ENCODE measurements at places on chromosomes 3 and 15.

GRCh38 chr3:179666030-179666429, 13.2 kb downstream of the USP13 start:
- no peak for DNase-seq

GRCh38 chr3:161987933-161988332, 491.3 kb downstream of the OTOL1 start:
- no peak for DNase-seq

- no peak for DNase-seq
These were observed 61.8 kb downstream of the CFAP20DC start for GRCh38 chr3:58988041-58988440.

- DNase-seq, result no peak
These were observed 13.3 kb downstream of the CPNE9 start for GRCh38 chr3:9716801-9717555.

DNA sequence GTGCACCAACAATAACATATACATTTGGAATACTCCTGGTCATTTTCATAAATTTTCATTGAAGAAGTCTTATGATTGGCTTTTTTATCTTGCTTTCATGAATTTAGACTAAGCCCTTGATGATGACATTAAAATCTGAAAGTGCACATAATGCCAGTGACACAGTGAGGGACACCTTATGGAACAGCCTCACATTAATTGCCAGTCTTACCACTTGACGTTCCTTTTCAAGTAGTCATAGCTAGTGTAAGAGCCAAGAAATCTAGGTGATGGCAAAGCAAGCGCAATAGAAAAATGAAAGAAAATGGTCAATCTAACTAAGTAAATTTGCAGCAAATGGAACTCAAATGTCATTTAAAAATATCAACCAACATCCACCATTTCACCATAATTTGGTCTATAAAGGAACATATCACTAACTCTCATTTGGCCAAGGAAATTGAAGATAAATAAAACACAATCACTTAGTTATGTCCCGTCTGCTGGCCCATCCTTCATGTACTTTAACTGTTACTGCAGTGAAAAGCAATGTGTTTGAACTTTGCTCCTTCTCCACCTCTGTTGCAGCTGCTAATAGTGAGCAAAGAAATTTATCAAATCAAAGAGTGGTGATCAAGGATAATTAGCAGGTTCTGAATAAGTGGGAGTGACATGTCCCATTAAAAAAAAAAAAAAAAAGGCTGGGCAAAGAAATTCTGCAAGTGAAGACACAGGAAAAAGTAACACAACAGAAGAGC, 110.0 kb downstream of the TJP1 start:
- DNase-seq, result no peak

DNA sequence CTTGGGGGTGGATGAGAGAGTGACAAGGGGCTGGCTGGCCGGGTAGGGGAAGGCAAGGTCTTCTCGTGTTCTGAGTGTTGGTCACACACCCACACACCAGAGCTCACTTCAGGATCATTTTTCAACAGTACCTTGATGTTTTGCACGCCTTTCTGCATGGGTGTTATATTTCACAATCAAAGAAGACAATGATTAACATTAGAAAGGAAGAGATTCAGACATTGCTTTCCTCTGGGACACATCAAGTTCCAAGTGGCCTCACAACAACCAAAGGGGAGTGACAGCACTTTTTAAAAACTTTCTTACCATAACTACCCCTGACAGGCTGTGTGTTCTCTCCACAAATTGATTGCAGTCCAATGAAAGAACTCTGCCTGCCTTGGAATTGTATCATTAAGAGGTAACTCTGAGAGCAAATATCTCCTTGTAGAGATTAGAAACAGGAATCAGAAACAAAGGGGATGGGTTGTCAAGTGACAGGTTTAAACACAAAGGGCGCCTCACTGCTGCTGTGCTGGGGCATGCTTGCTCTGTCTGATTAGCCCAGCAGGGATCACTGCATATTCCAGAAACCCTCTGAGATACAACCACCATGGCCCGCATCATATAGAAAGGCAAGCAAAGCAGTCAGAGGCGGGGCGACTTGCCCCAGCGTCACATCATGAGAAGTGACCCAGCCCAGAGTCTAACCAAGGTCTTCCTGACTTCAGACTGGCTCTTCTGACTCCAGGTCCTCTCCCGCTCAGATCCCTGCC, 230.8 kb downstream of the FEZF2 start:
- no peak for DNase-seq

GRCh38 chr3:52521881-52522650, 11.6 kb downstream of the NT5DC2 start:
- DNase-seq, result no peak

DNA sequence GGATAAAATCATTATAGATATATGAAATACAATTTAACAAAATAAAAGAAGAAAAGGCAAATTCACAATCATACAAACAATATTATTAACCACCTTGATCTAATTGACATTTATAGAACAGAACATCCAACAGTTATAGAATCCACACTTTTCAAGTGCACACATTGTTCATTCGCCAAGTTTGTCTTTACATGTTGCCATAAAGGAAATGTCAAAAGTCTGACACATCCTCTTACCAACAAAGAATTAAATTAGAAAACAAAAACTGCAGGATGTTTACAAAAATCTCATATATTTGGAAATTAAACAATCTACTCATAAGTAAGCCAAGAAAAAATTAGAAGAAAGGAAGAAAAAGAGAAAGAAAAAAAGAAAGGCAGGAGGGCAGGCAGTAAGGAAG, 909.2 kb upstream of the EPHA6 start:
- no peak for DNase-seq

DNA sequence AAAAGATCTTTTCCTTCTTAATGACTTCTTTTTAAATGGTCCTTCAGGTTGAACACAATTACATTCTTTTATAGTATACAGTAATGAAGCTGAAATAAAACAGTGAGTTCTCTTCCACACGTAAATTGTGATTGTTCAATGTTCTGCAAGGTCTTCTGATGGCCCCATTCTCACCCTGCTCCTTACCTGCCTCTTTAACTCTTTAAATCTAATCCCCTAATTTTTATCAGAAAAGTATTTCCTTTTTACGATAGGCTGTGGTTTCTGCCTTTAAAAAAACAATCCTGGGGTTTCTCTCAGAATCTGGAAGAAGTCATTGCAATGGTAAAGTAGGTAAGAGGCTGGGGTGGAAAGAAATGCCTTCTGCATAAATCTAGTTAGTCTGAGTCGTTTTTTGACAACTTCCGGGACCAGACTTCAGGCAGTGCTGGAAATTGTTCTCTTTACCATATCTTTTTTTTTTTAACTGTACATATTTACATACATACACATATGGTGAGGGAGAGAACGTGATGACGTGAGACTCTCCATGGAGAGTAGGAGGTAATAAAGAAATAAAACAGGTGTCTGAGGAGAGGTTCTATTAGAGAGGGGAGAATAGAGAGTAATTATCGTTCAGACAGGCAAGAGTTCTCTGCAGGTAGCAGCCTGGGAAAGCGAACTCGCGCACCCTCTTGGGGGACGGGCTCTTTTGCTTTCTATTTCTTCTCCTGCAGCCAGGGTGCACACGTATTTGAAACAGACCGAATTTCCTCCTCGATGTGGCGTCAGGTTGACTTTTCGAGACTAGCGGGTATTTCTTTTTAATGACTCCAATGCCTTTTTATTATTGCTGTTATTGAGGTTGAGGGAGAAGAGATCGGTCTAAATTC, at the start of gene SIDT1:
TSS of gene SIDT1 (plus strand) at position 730 of the 872 bp plus-strand sequence. CDS start 467 bp downstream, outside the sequence.
- DNase-seq, result peak; percentile 40

DNA sequence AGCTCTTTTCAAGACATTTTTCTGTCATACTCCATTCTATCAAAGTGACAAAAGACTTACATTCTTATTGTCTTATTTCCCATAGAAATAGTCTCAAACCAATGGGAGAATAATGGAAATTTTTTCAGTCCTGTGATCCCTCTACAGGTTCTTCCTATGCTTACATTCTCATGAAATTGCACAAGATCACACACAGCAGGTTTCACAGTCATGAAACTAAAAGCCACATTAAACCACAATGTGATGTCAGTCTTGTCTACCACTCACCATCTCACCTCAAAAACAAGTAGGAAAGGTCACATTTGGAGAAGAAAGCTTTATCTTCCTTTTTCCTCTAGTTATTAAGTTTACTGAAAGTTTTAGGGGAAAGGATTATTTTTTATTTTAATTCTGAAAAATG, 161.0 kb upstream of the RORA start:
- no peak for DNase-seq

DNA sequence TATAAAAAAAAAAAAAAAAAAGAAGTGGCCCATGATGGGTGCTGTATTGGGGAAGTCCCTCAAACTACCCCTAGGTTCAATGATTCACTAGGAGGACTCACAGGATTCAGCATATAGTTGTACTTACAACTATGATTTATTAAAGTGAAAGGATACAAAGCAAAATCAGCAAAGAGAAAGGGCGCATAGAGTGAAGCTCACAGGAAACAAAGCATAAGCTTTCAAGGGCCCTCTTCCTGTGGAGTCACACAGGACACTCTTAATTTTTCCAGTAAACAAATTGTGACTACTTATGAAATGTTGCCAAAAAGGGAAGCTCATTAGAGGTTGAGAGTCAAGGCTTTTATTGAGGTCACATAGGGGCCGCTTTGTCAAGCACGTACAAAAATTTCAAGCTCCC, 153.7 kb upstream of the GAP43 start:
- no peak for DNase-seq

- no peak for DNase-seq
These were observed 5.2 kb downstream of the NGRN start for GRCh38 chr15:90270502-90271150.

DNA sequence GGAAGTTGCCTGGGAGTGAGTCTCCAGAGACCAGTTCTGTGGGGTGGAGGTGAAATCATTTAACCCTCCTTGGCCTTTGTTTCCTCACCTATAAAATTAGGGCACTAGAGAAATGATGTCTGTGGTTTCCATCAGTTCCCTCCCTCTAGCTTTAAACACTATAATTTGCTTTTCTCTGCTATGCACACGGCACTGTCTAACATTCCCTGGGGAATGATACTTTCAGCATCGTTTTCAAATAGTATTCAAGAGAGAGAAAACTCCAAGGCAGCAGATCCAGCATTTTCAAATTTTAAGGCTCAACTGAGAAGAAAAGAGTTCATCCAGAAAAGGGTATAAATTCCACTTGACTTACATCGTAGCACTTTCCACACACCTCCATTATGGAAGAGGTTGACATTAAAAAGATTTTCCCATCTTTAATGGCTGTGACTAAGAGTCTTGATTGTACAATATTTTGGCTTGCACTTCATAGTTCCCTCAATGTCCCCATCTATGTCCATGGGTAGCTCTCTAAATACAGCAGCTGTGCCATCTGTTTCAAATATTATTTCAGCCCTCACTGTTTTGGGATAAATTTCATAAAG, 137.7 kb upstream of the ZPLD1 start:
- DNase-seq, result no peak

DNA sequence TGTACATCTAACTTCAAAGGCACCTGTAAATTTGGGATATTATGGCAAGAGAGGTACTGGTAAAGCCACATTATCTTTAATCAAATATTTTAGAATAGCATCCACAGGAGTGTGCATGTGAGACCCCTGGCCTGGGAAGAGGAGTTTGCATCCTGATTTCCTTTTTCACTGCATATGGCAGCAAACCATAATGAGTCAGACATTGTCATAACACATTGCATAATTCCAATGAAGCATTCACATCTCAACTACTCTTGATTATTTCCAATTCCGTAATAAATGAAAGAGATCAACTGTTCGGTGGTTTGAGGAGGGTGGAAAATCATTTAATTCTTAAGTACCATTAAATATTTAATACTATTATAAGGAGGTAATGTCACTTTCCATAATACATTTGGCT, 215.0 kb downstream of the MECOM start:
- DNase-seq, result no peak

DNA sequence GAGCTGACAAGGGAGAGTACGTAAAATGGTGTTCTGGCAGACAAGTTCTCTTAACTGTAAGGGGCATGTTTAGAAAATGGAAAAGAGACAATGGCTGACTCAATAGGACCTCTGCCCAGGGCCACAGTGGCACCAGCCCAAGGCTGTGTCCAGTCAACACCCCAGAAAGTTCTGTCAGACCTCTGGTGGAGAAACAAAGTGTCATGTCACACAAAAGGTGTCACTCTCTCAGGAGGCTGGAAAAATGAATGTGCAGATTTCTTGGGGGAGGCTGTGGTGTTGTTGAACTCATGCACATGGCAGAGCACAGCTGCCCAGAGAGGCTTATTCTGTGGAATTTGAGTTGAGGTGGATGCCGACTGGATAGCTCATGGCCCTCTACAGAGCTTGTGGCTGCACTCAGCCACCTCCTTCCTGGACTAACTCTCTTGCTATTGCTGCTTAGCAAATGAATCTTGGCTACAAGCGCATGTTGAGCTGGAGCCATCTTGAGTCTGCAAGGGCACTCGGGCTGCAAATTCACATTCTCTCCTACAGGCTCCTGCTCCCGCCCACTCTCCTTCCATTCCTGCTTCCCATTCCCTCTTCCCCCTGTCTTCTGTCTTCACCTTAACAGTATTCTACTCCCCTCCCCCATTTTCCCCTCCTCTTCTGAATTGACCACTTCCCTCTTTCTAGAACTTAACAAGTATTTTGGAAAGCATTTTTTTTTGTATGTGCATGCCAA, 55.8 kb upstream of the SLC7A14 start:
- no peak for DNase-seq

DNA sequence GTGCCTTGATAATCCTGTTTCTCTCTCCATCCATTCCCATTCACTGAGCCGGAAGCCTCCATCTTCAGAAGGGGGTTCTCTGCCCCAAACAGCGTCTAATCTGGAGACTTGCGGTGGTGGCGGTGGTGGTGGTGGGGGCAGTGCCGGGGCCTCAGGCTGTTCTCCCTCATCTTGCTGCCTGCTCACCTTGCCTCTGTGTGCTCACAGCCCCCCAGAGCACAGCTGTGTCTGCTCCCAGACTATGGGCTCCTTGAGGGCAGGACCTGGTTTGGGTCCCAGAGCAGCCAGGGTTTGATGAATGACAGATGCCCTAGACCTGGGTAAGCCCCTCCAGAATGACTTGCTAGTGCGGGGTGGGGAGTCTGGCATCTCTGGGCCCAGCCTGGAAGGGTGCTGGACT, 430 bp upstream of the PSTPIP1 start:
- no peak for DNase-seq

GRCh38 chr3:86814918-86815655, 175.9 kb downstream of the VGLL3 start:
- no peak for DNase-seq

DNA sequence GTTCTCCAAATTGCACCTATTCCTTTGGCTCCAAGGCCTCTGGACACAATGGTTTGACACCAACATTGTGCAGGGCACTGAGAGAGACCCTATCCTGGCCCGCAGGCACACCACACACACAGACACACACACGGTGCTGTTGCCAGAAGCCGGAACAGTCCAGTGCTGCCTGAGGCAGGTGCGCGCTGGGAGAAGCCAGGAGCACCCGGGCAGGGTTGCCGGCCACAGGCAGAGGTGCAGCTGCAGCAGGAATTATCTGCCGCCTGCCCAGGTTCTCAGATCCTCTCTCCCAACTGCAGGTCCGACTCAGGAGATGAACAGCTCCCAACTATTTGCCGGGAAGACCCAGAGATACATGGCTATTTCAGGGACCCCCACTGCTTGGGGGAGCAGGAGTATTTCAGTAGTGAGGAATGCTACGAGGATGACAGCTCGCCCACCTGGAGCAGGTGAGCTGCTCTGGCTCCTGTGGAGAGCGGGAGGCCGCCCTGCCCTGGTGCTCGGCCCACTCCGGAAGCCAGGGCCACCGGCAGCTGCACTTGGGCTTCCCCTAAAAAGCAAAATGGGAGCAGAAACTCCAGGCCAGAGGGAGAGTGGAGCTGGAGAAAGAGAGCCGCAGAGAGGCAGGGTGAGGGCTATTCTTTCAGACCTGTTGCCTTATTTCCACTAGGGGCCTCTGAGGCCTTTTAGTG, 42.9 kb downstream of the CHDH start:
- DNase-seq, result no peak

All from central memory CD8-positive, alpha-beta T cell (primary cell).